ENCODE measurements at places on chromosomes 13 and 19.

DNA sequence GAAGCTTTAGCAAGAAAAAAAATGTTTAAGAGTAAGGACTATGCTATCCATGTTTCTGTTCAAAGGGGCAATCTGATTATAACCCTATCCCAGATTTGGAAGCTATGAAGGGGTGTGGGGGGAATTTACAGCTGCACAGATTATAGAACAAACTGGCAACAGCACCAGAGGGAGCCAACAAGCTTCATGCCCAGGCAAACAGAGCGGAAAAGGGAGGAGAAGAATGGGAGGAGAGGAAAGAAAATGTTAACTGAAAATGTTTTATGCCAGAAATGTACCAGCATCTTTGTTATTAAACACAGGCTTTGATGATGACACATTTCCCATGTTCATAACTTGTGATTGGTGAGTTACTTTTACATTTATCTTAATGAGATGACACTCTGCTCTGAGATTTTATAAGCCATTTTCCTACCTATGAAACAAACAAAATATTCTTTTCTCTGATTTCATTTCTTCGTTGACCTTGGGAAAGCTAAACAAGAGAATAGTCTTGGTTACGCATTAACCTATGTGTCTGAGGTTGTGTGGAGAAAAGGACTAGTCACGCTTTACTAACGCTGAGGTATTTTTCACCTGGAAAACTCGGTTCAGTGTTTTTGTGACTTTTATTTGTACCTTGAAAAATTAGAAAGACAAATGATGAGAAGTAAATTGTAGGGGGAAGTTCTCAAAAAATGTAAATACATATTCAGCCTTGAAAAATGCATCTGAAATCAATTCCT lies 235.8 kb upstream of the MIR17HG start:
- DNase-seq = no peak

DNA sequence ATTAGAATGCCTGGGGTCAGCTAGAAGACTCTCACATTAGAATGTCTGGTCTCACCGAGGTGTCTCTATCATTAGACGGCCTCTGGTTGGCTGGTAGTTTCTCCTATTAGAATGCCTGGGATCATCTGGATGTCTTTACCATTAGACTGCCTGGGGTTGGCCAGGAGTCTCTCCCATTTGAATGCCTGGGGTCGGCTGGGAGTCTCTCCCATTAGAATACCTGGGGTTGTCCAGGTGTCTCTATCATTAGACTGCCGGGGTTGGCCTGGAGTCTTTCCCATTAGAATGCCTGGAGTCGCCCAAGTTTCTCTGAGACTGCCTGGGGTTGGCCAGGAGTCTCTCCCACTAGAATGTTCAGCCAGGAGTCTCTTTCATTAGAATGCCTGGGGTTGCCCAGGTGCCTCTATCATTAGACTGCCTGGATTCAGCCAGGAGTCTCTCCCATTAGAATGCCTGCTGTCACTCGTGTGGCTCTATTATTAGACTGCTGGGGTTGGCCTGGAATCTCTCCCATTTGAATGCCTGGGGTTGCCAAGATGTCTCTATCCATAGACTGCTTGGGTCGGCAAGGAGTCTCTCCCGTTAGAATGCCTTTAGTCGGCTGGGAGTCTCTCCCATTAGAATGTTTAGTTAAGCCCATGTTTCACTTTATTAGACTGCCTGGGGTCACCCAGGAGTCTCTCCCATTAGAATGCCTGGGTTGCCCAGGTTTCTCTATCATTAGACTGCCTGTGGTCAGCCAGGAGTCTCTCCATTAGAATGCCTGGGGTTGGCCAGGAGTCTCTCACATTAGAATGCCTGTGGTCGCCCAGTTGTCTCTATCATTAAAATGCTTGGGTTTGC lies 1467.8 kb downstream of the UQCRFS1 start:
- no peak for DNase-seq

DNA sequence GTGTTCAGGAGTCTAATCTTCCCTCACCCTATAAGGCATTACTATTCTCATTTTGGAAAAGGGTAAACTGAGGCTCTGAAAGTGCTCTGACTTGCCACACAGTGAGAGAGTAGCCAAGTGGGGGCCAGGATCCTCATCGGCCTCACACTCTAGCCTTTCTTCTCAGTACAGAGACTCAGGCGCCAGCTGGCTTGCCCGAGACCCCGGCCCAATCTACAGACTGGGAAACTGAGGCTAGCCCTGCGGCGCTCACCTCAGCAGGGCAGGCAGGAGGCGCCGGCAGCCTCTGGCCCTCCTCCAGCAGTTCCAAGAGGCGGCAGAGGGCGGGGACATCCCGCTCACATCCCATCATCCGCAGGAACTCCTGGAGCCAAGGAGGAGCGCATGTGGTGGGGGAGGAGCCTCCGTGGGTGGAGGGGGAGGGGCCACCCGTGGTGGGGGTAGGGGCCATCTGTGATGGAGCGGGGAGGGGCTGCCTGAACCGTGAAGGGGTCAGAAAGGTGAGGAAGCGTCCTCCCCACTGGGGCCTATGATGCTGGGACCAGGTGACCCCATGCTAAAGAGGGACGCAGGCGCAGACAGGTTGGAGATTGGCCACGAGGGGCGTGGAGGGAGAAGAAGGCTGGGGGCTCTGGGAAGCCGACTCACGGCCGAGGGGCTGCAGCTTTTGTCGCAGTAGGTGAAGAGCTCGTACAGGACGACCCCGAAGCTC lies 8.7 kb upstream of the INSL3 start:
- DNase-seq = peak; percentile 79

GRCh38 chr19:33291623-33292534 lies 10.5 kb downstream of the CEBPA start:
- no peak for DNase-seq

DNA sequence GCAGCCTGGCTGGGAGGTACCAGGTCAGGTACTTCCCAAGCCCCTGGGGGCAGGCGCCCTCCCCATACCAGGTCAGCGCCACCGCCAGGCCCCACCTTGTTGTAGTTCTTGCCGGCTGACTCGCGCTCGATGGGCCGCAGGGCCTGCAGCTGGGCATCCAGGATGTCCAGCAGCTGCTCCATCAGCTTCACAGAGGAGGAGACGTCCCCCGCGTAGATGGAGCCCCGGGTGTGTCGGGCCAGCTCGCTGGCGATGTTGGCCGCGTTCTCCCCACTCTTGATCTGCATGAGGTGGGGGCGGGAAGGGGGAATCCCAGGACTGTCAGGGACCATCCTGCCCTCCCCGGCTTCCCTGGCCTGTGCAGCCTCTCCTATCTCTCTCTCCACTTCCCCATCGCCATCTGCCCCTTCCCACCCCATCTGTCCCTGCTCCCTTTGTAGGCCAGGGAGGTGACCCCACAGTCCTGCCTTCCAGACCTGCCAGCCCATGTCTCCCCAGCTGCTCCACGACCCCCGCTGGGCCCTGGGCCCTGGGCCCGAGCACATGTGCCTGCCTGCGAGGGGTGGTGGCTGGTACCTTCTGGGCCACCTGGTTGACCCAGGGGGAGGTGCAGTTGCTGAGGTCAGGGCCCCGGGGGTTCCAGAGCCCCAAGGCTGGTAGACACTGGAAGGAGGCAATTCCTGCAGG lies 23.8 kb upstream of the ASF1B start:
- no peak for DNase-seq

DNA sequence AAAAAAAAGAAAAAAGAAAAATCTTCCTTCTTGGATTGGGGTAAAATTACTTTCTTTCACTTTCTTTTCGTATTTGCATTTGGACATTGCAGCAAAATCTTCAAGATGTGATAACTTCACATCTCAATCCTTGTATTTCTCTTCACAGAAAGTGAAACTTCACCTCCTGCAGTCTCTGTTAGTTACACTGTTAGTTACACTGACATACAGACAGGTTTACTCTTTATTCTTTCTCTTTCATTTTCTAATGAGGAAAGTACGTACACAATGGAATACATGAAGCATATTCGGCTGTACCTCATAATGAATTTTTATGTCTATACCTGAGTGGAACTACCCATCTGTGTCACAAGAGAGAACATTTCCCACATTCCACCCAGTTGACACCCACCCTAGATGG lies 459.1 kb upstream of the GPC6 start:
- no peak for DNase-seq

- DNase-seq = peak; percentile 41
These were observed 29.1 kb downstream of the TNFRSF19 start for GRCh38 chr13:23599083-23599925.

DNA sequence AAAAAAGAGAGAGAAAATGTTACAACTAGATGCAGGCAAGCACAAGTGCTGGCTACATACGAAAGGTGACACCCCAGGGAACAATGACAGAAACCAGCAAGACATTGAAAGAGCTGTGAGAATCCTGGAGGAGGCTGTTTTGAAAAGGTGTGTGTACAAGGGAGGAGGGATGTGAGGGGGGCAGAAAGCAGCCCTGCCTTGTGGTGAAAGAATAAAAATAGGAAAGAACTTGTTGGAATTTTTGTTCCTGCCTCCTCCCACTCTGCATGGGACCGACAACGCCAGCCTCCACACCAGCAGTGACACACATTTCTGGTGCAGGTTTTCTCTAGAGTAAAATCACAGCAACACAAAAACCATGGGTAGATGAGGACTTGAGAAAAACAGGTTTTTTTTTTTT lies 1258.6 kb downstream of the PCDH9 start:
- DNase-seq = no peak

DNA sequence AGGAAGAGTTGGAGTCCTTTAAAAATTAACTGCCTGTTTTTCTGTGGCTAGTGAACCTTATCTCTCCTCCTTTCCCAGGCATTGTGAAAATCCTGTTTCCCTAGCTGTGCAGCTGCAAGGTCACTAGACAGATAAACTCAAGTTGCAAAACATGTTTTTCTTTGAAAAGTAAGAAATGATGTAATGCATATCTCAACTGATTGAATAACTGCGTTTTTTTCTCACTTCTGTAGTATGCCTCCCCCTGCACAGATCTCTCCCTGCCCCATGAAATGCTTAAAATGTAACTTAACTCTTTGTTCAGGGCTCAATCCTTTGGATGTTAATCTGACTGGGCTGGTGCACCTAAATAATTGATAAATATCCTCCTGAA lies 27.7 kb upstream of the CYSLTR2 start:
- DNase-seq = no peak

- DNase-seq = peak; percentile 66
These were observed 11.6 kb upstream of the CNMD start for GRCh38 chr13:52751196-52751595.
